ENCODE measurements at places on chromosomes 5 and 9.

DNA sequence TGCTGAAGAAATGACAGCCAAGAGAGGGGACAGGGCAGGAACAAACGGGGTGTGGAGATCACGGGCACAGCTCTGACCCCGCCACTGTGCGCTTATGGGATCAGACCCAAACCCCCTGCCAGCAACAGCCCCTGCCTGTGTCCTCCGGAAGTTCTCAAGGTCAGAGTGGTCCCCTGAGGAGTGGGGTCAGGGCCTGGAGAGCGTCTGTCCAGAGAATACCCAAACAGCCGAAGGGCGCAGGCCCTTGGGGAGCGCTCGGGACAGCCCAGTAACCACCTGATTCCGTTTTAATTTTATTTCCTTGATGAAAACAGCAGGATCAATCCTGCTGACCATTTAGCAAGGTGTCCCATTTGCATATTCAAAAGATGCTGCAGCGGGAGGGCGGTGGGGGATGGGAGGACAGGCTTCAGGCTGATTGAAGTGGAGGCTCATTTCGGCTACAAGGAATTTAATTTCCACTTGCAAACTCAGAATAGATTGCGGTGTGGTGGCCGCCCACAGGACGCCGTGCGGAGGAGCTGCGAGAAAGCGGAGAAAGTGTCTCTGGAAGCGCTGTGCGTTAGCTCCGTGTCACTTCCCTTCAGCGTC lies 32.6 kb upstream of the TMEM250 start:
- no peak for DNase-seq

DNA sequence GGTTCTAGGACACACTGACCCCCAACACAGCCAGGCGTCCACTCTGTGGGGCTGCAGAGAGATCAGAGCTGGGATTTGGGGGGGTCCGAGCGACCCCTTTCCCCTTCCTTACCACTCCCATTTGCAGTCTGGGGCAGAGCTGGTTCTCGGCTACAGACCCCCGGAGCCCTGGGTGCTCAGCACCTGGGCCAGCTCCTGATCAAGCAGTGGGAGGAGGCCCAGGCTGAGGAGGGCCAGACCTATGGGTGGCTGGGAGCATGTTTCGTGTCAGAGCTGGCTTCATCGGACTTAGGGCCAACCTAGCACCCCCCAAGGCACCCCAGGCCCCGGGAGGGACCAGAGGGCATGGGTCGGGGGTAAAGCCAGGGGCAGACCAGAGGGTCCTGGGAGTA lies 7.6 kb downstream of the GRIN1 start:
- no peak for DNase-seq

DNA sequence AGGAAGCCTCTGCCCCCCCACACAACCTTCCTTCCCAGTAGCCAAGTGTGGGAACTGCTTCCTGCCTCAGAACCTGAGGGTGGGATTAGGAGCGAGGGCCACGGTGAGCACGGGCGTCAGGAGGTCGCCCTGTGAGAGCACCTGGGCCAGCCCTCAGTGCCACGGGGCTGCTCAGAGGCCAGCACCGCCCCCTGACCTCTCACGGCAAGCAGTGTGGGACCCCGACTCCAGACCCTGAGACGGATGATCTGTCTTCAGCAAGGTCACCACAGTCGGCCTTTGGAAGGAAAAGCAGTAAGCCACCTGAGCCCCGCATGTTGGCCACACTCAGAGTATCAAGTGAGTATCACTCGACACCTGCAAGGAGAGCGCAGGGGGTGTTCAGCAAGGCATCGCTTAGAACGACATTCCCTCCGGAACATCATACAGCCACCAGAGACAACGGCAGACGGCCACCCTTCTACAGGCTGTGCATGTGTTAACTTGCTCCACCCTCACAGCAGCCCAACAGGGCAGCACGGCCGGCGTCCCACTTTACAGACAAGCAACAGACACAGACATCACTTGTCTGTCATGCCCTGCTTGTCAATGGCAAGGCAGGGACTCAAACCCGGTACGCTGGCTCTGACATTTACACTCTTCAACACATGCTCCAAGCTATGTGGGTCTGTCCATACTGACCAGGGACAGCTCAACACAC lies 50.2 kb downstream of the IPPK start:
- DNase-seq: no peak

- no peak for DNase-seq
These were observed 27.0 kb downstream of the TGFBI start for GRCh38 chr5:136055612-136056309.

- no peak for DNase-seq
These were observed 28.1 kb downstream of the FRMPD1 start for GRCh38 chr9:37678789-37679273.

DNA sequence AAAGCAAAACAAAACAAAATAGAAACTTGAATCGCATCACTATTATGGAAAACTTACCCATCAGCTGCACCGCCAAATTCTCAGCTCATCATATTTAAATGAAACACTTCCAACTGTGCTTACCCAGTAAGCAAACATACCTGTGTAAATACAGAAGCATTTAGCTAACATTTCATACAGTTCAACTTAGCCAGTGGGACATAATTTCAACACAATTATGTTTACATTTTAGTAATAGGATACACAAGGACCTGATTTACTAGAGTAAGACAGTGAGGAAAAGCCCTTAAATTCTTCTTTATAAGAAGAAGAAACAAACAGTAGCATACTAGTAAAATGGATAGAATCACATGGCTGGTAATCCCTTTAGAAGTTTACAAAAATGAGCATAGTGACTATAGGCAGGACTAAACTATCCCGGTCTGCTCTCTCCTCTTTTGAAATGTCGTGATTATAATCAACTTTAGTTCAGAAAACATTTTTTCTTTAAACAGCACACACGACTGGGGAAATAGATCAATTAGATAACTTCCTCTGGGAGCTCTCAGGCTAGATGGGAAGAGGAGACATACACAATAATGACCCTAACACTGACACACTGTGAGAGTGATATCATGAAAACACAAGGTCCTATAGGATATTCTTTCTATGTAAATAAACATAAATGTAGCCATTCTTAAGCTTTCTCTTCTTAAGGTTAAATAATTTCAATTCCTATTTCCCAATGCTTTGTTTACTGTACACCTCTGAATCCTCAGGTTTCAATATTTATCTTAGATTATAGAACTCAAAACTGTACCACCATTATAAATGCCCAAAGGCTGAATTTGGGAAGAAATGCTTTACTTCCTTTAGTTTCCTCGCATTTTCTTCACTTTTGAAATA lies 15.9 kb upstream of the CDC20B start:
- DNase-seq: no peak

- DNase-seq: no peak
These were observed 253.3 kb downstream of the MRPS30 start for GRCh38 chr5:45062044-45062443.

GRCh38 chr5:18745988-18746615 lies 1111.8 kb downstream of the TAF11L14 start:
- DNase-seq: no peak

GRCh38 chr9:15299374-15299939 lies 7.6 kb downstream of the TTC39B start:
- DNase-seq: peak; percentile 35

GRCh38 chr5:170861667-170861916 lies 226 bp upstream of the RANBP17 start:
- DNase-seq: no peak

DNA sequence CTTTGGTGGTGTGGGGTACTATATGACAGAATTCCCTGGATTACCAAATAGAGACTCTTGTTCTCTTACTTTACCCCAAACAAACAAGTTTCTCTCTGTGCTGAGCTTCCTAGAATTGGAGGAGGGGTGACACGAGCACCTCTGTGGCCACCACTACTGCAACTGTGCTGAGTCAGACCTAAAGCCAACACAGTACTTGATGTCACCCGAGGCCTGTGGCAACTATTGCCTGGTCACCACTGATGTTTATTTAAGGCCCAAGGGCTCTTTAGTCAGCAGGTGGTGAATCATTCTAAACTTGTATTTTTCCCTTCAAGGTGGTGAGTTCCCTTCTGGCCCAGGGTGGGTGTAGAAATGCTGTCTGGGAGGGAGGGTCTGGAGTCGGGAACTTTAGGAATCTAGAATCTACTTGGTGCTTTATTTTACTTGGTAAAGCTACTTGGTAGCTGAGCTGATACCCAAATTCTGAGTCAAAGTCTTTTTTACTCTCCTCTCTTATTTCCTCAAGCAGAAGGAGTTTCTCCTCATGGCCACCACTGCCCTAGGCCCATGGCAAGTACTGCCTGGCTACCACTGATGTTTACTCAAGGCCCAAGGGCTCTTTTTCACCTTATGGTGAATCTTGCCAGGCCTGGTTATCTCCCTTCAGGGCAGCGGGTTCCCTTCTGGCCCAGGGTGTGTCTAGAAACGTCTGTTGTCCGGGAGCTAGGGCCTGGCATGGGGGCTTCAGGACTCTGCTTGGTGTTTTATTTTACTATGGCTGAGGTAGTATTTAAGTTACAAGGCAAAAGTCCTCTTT lies 9.8 kb downstream of the LURAP1L start:
- no peak for DNase-seq

DNA sequence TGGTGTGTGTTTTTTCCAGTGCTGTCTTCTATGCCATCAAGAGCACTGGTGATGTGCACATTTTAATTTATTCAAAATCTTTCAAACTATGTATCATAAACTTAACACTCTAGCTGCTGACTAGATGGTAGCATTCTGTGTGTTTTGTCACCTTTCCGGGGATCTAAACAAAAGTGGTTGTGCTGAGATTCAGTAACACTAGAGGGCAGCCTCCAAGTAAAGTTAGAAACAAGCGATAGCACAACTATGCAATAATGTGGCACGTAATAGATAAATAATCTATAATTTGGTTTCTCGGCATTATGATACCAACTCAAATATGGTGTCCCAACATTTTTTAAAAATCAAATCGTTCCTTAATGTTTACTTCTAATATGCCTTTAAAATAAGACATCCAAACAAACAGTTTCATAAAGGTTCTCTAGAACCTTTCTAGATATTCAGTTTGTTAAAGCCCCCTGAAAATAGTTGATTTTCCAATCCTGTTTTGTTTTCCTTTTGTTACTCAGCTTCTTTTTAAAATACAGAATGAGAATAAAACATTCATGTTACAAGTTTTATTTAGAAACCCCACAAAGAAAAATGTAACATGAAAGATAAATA lies 16.9 kb downstream of the SEMA6A start:
- DNase-seq: no peak

DNA sequence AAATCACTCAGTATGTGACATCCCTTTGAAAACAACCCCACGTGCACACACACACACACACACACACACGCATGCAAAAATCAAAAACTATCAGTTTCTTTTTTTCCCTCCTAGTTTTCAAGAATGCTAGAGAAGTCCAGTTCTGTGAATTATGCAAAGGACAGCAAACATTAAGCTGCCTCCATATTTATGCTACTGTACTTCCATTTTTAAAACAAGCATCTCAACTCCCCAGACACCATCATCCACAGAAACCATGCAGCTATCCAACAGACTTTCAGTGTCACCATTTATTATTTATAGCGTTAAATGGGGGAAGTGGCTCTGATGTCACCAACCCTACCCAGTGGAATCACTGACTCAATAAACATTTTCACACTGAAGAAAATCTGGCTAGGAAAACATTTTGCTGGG lies 1.6 kb downstream of the FBXW11 start:
- no peak for DNase-seq

DNA sequence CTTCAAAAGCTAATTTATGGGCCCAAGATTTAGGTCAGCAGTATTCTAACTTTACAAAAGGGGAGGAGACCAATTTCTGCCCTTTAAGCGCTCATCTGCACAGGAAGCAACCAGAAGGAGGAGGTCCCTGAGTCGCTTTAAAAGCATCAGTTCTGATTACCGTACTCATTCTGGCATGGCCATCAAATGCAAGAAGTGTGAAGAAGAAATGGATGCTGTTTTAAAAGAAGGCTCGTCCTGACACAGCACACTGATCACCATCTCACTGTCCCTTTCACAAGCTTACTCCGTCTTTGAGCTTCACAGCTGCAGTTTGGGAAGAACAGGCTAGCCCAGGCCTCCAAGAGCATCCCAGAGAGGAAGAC lies 17.5 kb downstream of the ZNF608 start:
- DNase-seq: no peak

DNA sequence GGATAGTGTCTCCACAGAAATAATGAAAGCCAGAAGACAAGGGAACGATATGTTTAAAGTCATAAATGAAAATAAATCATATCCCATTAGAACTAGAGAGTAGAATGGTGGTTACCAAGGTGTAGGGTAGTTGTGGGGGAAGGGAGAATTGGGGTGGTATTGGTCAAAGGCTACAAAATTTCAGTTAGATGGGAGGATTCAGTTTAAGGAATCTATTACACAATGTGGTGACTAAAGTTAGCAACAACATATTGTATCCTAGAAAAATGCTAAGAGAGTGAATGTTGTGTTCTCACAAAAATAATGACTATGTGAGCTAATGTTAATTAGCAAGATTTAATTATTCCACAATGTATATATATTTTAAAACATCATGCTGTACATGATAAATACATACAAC lies 27.8 kb upstream of the LARP1 start:
- no peak for DNase-seq

DNA sequence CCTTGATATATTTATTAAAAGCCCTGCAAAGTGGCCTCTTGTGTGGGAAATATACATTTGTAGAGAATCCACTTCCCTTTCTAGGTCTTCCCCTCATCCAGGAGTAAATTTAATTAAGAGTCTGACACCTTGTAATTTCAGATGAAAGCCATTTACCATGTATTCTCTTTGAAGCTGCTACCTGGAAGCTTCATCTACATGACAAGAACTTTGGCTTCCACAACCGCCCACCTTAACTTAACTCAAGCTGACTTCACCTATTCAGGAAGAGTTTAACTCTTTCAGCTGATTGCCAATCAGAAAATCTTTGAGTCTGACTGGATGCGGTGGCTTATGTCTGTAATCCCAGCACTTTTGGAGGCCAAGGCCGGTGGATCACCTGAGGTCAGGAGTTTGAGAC lies 899.9 kb downstream of the TAF11L14 start:
- no peak for DNase-seq

DNA sequence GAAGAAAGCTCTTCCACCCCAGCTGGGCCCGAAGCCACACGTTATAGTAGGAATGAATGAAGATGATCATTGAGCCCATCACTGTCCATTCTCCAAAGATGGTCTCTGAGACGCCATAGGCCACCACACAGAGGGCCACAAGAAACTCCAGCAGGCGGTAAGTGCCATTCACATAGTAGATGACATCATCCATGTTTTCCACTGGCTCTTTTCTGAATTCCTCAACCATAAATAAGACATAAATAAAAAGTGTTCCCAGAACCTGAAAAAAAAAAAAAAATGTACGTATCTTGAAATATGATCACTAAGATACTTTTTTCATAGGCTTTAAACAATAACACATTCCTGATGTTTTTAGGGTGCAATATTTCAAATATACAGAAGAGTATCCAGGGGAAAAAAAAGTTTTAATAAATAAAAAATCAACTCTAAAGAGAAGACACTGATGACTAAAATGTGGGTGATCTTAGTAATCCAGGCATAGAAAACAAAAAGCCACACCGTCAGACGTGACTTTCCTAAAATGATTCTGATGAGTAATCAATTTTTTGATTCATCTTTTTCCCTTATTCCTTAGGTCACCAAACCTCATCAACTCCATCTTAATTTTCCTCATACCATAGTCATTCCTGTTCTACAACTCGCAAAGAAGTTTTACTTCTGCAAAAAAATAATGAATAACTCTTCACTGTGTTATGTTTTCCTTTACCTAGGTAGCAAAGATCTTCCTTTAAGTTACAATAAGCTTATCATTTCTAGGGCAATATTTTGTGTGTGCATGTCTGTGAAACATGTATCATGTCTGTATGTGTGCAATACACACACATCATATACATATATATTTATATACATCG lies 47.8 kb downstream of the RNF145 start:
- DNase-seq: no peak

GRCh38 chr5:132759114-132760048 lies 12.2 kb downstream of the CCNI2 start:
- no peak for DNase-seq

Measured in activated T-helper 9 cell treated with anti-CD3 and anti-CD28 coated beads, Interleukin-2, amount 50 U/mL, for 16 hours (primary cell).